ENCODE measurements at places on chromosomes 11 and 22.

- DNase-seq, result no peak
Measured at GRCh38 chr22:17239156-17239701, 20.0 kb upstream of the ADA2 start.

GRCh38 chr11:72860592-72860991 is 46.4 kb downstream of the ATG16L2 start:
- DNase-seq, result peak; percentile 6

- DNase-seq, result no peak
Measured at GRCh38 chr11:69878927-69879728, 59.9 kb upstream of the FGF3 start.

- DNase-seq, result no peak
Measured at GRCh38 chr11:61957021-61957770, 7.0 kb downstream of the BEST1 start.

GRCh38 chr11:20715931-20716330 is 46.5 kb downstream of the NELL1 start:
- DNase-seq, result no peak

GRCh38 chr22:41841085-41841712 is 8.3 kb downstream of the SREBF2 start:
- DNase-seq, result no peak

DNA sequence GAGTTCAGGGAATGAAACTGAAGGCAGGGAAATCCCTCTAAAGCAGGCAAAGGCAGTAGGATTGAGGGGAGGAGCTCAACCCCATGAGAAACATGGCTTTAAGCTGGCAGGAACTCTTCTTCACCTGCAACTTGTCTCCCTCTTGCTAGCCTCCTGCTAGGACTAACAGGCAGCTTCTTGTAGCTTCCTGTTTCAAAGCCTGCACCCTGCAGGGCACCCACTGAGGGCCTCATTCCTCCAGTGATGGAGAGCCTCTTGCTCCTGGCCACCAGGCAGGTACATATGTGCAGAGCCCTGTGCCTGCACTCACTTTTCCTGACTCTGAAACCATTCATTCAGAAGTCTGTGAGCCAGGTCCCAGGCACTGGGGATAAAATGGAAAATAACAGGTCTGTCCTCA is 137.0 kb downstream of the SERGEF start:
- no peak for DNase-seq

GRCh38 chr22:45776313-45776585 is 104.6 kb downstream of the ATXN10 start:
- no peak for DNase-seq

DNA sequence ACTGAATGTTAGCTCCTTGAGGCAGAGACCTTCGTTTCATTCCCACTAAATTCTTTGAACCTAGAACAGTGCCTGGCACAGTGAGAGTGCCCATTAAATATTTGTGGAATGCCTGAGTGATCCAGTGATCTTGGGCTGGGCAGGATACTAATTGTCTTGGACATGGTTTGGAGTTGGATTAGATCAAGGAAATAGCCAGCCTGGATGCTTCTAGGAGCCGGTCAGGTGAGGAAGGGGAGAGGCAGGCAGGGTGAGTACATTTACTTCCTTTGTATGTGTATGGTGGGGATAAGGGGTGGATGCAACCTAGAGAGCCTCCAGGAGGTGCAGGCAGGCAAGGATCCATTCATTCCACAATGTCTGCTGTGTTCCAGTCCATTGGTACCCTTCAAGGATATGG is 3.6 kb downstream of the SREBF2 start:
- DNase-seq, result no peak

DNA sequence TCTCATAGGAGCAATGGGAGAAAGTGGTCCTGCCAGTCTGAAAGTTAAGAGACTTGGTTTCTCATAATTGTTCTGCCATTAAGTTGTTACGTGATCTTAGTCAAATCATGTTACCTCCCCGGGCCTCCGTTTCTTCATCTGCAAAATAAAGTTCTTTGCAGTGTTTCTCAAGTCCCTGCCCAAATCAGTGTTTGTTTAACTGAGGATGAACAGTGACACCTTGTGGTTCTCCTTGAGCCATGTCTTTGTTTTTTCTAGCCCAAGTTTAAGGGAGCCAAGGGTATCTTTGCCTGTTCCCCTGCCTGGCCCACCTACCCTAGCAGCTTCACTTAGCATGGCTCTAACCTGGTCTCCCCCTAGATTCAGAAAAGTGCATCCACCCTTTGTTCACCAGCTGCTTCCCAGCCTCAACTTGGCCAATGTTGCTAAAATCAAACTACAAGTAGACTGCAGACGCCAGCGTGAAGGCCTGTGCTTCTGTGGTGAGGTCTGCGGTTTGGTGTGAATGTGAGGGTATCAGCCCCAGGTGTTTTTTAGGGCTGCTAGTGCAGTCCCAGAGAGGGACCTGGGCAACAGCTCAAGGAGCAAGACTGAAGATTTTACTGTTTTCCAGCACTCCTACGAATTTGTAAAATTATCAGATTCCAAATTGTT is 35.5 kb downstream of the FZD4 start:
- peak; percentile 7 for DNase-seq

- no peak for DNase-seq
Measured at GRCh38 chr11:110070176-110070575, 23.0 kb upstream of the ZC3H12C start.

DNA sequence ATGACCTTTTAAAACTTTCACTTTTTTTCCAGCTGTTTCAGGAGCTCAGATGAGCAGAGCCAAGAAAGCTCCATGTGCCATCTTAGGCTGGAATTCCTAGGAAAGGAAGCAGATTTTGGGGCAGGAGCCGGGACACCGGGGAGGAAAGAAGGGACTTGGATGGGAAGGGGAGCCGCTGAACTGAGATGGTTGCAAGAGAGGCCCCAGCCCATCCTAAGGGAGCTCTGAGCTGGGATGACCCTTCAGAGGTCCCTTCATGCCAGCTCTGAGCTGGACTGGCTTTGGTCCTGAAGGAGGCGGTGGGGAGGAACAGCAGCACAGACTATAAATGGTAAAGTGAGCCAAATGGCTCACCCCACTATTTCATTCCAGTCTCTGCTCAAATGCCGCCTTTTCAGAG is 55.2 kb upstream of the SLC22A12 start:
- no peak for DNase-seq

DNA sequence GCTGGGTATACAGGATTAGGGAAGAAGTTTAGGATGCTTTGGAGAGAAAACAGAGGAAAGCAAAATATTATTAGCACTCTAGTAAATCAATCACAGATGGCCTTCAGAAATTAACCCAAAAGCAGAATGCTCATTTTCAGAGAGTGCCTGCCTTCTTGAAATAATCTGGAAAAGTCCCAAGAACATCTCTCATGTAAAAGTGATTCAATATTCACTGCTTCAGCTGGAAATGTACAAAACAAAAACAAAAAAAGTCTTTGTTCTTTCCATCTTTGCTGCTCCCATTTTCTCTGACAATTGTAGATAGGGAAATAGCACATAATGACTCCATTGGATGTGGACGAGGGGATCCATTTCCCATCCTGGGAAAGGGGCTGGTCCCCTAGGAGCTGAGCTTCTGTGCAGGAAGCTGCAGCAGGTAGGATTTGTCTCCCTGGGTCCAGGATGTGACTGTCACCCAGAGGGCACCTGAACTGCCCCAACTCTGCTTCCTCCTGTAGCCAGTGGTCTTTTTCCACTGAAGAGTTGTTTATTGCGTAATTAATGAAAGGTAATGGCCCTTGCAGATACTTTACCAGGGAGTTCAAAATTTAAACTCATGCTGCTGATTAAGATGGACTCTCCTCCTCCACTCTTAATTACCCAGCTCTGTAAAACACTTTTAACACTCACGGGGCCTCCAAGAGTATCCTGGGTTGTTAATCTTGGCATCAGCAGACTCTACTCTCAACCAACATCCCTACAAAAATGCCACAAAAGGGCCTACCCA is 57.9 kb downstream of the SC5D start:
- DNase-seq, result no peak

DNA sequence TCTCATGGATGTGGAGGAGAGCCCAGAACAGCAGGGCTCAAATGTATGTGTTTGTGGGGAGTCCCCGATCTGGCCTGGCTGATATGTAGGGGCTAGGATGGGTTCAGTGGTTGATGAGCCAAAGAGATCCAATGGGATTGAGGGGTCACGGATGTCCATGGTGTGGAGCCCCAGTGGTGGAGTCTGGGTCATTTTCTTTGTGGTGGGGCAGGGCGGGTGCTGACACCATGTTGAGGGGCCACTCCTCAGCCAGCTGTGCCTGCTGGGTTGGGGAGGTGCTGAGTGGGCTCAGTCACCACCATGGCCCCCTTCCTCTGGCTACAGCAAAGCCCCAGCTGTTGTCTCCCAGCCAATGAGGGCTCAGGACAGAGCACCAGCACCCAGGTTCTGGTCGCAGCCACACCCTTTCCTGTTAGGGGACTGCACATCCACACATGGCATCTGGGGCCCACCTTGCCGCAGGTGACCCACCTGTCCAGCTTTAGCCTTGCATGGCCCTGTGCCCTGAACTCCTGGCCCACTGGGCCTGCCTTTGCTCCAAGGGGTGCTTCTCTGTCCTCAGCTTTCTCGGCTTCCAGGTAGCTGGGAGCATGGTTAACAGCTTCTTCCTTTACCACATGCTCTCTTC is 3.2 kb upstream of the GNAZ start:
- DNase-seq, result no peak

- no peak for DNase-seq
Measured at GRCh38 chr11:45886816-45887520, 1.5 kb downstream of the MAPK8IP1 start.

- no peak for DNase-seq
Measured at GRCh38 chr11:100632941-100633452, 54.1 kb upstream of the ARHGAP42 start.

GRCh38 chr11:94100253-94100652 is 28.4 kb upstream of the PANX1 start:
- DNase-seq, result no peak

GRCh38 chr11:17298302-17298701 is 21.8 kb downstream of the NUCB2 start:
- DNase-seq, result no peak

GRCh38 chr22:44399906-44400762 is 87.4 kb upstream of the SHISAL1 start:
- DNase-seq, result no peak

DNA sequence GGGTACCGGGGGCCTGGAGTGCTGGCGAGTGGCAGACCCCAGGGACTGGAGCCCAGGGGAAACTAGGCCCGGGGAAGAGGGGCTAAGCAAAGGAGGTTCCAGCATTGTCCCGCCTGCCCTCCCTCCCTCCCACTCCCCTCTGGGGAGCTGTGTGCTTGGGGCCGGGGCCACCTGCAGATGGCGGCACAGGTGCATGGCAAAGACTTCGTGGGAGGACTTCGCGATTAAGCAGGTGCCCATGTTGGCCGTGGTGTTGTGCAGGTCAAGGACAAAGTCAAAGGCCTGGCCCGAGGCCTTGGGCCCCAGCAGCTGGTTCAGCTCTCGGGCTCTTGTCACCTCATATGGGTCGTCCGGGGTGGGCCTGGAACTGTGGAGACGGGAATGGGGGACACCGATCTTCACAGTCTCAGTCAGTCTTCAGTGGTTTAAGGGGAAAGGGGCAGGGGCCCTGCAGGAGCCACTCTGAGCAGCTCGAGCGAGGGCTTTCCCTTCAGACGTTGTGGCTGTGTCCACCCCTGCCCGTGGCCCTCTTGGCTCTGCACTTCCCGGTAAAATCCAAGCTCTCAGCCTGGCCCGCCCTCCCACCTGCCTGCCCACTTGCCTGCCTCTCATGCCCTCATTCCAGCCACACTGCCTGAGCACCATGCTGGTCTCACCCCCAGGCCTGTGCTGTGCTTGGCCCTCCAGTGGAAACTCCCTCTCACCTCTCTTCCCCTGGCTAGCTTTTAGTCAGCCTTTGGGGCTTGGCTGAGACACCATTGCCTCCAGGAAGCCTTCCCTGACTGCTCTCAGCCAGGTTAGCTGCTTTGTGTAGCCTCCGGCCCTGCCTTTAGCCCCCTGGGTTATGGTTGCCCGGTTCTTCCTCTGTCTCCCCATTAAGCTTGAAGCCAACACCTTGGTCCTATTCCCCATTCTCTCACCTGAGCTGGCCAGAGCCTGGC is 4.7 kb downstream of the ACY3 start:
- no peak for DNase-seq

DNA sequence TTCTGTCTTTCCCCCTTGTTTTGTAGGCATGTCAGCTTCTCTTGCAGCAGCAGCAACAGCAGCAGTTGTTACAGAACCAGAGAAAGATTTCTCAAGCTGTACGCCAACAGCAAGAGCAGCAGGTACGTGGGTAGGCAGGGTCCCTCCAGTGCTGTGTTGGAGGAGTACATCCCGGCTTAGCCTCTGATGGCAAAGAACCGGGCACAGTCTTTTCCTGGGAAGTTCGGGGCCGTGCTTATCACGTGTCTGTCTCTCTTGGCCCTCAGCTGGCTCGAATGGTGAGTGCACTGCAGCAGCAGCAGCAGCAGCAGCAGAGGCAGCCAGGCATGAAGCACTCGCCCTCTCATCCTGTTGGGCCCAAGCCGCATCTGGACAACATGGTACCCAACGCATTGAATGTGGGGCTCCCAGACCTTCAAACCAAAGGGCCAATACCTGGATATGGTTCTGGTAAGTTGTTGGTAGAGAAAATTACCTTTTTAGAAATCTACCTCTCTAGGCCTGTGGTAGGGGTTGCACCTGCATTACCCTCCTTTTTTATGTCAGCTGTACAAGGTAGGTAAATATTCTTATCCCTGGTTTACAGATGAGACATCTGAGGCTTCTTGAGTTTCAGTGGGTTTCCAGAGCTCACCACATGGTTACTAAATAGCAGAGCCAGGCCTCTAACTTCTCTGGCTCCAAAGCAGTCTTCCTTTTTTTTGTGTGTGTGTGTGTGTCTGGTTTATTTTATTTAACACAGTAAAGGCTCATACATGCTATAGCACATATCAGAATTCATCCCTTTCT is 45.2 kb upstream of the ADSL start:
- DNase-seq, result no peak

GRCh38 chr22:34800260-34800980 is 265.5 kb upstream of the ISX start:
- DNase-seq, result no peak

- DNase-seq, result peak; percentile 10
Measured at GRCh38 chr11:49208006-49208721, at the start of gene FOLH1. FOLH1 (minus strand) TSS chr11:49208602; CDS start chr11:49208409, 193 bp downstream.

GRCh38 chr11:127149410-127149809 is 148.8 kb upstream of the KIRREL3 start:
- no peak for DNase-seq

GRCh38 chr11:123494195-123495050 is 64.4 kb downstream of the GRAMD1B start:
- no peak for DNase-seq

DNA sequence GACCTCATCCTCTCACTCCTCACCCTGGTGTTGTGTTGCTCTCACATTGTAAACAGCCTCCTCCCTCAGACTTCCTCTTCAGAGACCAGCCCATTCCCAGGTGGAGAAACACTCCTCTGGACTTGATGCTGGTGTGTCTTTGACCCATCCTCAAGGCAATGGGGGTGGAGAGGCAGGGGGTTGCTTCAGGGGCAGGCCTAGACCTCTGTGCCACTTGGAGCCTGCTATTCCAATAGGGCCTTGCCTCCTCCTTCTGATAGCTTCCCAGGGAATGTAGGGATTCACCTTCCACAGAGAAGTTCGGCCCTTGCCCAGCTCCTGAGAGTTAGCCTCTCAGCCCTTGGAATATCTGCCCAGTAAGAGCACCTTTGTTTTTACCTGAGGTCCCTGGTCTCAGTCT is 606.6 kb upstream of the CADM1 start:
- DNase-seq, result no peak

- no peak for DNase-seq
Measured at GRCh38 chr11:102325088-102325487, 7.8 kb downstream of the BIRC3 start.

GRCh38 chr22:27476729-27477128 is 324.8 kb downstream of the MN1 start:
- DNase-seq, result no peak
